ENCODE measurements at places on chromosomes 2 and 18. TPM values are rescaled to one million over a fixed set of nuclear protein-coding genes. Genes with fewer than 3 reads are reported as not detected.

Gene LMAN1
- 319 TPM for total RNA-seq

Gene OXER1
- not detected for total RNA-seq

Gene HOXD9
- not detected for total RNA-seq

Gene PRSS56
- not detected for total RNA-seq

Gene MEIS1
- 23.6 TPM for total RNA-seq

All from smooth muscle cell of the pulmonary artery (primary cell).